ENCODE measurements at places on chromosomes 6 and 20. TPM values are rescaled to one million over a fixed set of nuclear protein-coding genes. Genes with fewer than 3 reads are reported as not detected.

The MCHR2 gene
- polyA plus RNA-seq = not detected

The ADGRG6 gene
- polyA plus RNA-seq = 2.0 TPM

The BIRC7 gene
- polyA plus RNA-seq = 0.81 TPM

The MRAP2 gene
- polyA plus RNA-seq = 4.7 TPM

The HCRTR2 gene
- 0.03 TPM for polyA plus RNA-seq

The TPD52L1 gene
- polyA plus RNA-seq = 254 TPM

GRCh38 chr6:134296762-134297161 is 21.1 kb downstream of the SGK1 start:
- DNase-seq = no peak

DNA sequence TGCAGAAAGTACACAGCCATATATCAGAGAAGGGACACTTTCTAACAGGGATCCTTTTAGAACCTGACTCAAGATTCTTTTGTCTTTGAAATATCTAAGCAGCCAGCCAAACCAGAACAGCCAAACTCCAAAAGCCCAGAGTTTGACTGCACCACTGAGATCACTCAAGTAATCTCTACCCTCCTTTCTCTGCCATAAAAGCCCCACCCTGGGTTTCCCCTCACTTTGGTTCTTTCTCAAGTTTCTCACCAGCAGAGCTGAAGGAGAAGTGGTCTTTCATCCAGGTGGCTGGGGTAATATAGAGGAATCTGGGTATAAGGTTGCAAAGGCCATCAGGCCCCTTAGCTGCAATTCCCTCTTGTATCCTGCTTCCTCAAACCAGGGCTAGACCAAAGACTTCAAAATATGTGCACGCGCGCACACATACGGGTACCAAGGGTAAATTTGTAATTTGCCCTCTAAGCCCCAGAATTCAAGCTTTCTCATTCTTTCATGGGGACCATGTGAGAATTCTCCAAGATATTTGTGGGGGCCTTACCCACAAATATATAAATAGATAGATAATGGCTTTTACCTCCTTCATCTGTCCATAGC is 42.9 kb downstream of the GPX5 start:
- no peak for DNase-seq

GRCh38 chr6:126380072-126380583 is 40.2 kb downstream of the CENPW start:
- DNase-seq = no peak

- DNase-seq = no peak
Measured at GRCh38 chr6:56250266-56250665, 2.9 kb upstream of the COL21A1 start.

DNA sequence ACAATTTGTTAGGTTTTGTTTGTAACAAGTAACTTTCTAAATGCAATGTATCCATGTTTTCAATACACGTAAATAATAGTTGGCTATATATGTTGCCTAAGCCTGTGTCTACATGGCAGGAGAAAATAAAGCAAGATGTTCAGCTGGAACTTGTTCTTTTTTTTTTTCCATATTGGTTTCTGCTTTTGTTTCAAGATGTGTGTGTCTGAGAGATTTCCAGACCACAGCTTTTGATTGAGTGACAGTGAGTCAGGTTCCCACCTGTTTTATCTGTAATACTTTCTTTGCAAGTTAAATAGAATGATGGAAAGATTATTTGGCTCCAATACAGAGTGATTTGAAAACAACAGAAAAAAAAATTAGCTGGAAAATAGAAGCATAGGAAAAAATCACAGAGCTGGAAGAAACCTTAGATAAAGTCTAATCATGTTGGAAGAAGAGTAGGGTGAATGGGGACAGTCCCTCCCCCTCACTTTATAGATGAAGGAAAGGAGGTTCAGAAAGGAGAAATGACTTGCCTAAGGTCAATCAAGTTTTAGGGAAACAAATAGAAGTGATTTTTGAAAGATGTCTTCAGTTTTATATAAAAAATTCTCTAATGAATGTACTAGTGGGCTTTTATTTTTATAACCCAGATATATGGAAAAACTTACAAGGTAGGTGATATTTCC is 150.9 kb upstream of the STMND1 start:
- no peak for DNase-seq

DNA sequence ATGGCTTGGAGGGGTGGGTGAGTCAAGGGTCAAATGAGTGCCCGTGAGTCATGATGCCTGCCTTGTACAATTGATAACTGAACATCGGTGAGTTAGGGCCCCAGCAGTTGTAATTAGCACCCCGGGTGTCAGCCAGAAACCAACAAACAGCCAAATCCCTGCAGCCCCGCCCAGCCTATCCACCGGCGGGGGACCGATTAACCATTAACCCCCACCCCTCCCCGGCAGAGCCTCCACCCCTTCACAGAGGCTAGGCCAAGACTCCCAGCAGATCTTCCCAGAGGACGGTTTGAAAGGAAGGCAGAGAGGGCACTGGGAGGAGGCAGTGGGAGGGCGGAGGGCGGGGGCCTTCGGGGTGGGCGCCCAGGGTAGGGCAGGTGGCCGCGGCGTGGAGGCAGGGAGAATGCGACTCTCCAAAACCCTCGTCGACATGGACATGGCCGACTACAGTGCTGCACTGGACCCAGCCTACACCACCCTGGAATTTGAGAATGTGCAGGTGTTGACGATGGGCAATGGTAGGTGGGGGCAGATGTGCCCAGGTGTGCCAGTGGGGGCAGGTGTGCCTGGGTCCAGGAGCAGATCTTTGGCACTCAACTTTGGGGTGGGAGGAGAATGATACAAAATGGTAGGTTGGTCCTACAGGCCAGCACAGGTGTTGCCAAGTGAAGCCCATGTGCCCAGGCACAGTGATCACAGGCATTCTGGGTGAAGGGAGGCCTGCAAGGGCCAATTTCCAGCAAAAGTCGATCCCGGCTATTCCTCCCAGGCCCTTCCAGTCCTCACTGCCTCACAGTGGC is 45.7 kb downstream of the HNF4A start:
- DNase-seq = no peak

- DNase-seq = no peak
Measured at GRCh38 chr20:34150306-34151000, 38.4 kb upstream of the EIF2S2 start.

- DNase-seq = no peak
Measured at GRCh38 chr6:36848658-36849441, 9.6 kb upstream of the CPNE5 start.

DNA sequence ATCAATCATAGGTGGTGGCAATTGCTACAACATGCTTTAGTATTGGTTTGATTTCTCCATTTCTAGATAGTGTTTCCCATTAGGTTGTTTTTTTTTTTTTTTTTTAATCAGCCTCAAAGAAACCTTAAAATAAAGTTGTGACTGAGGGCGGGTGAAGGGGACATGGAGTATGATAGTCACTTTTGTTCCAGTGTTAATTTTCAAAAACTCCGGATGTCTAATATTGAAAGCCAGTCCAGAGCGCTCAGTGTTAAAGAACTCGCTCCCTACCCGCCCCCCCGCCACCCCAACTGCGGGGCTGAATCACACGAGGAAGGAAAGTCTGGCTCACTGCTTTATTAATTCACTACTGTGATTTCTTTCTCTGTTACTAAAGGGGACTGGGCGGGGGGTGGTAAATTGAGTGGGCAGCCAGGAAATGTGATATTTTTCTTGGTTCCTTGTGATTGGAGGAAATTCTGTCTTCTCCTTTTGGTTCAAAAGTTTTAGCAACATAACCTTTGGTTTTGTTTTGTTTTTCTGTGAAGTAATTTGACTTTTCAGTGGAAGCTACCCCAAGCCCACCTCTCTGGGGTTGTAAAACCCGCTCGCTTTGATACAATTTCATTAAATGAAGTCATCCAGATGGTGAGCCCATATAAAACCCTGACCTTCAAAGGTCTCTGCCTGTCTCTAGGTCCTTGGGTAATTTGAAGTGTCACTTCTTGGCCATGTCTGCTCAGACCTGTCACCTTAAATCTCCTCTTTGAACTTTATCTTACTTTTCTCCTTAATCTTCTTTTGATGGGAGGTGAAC is 38.0 kb downstream of the TNFAIP3 start:
- no peak for DNase-seq

GRCh38 chr6:106126482-106126881 is 40.3 kb downstream of the PRDM1 start:
- no peak for DNase-seq

GRCh38 chr20:56780266-56780665 is 151.2 kb downstream of the TFAP2C start:
- DNase-seq = no peak

- no peak for DNase-seq
Measured at GRCh38 chr20:46735436-46735835, 26.0 kb downstream of the SLC2A10 start.

GRCh38 chr20:57678340-57678739 is 31.5 kb downstream of the PMEPA1 start:
- DNase-seq = no peak

DNA sequence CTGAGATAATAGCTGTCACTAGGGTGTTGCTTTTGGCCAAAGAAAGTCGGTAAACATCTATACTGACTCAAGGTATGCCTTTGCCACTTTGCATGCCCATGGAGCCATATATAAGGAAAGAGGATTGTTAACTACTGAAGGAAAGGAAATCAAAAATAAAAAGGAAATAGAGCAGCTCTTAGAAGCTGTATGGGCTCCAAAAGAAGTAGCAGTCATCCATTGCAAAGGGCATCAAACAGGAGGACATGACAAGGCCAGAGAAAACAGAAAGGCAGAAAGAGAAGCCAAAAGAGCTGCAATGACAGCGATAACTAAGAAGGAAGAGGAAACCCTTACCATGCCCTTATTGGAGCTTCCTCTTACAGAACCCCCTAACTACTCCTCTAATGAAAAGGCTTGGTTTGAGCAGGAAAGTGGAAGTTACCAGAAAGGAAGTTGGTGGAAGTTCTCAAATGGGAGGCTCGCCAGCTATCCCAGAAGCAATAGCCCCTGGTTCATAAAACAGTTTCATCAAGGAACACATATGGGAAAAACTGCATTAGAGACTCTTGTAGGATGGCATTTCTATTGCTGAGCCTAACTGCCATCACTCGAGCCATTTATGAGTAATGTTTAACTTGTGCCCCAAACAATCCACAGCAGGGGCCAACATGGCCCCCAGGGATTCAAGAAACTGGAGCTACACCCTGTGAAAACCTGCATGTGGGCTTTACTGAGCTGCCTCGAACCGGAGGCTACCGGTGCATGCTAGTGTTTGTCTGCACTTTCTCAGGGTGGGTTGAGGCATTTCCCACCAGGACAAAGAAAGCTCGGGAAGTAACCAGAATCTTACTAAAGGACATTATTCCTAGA is 7.0 kb downstream of the IL22RA2 start:
- peak; percentile 12 for DNase-seq

DNA sequence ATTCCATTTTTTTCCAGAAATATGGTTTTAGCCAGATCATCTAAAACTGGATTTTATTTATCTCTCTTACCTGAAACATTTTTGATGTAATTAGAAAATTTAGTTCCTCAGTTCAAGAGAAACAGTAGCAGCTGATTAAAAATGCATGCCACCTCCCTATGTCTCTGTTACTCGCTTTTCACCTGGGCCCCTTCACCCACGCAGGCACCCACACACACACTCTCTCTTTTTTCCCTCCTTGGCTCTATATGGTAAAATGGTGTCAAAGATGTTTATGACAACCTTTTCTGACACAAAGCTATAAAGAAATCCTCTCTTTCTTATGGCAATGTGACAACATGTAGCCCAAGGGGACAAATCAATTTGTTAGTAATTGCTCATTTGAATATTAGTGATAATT is 5.8 kb upstream of the SGK1 start:
- no peak for DNase-seq

GRCh38 chr6:167512696-167513375 is 187.9 kb downstream of the TTLL2 start:
- no peak for DNase-seq

GRCh38 chr6:166815629-166816028 is 140.7 kb downstream of the RNASET2 start:
- DNase-seq = no peak

DNA sequence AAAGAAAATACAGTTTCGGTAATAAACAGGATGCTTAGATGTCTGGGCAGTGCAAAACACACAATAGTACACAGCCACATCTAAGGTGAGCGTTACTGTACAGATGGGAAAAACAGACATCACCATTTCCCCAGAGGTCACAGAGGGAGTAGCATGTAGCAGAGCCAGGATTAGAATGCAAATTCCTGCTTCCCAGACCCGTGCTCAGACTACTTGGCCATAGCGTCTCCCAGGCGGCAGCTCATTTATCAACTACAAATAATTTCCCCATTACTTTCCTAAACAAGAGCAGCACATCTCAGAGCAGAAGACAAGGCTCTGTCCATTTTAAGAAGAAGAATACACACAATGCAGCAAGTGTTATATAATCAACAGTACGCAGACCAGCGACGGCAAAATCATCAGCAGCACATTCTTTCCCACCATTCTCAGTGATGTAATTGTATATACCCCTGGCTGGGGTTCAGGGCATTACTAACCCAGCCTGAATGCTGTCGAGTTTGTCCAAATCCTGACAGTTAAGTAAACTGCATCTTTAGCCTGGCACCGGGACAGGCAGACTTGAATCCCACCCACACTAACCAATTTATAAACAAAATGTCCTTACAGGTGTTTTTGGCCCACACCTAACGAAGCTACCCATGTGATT is 61.9 kb downstream of the CNKSR3 start:
- no peak for DNase-seq

- DNase-seq = no peak
Measured at GRCh38 chr20:37319151-37319671, 26.7 kb upstream of the SRC start.

DNA sequence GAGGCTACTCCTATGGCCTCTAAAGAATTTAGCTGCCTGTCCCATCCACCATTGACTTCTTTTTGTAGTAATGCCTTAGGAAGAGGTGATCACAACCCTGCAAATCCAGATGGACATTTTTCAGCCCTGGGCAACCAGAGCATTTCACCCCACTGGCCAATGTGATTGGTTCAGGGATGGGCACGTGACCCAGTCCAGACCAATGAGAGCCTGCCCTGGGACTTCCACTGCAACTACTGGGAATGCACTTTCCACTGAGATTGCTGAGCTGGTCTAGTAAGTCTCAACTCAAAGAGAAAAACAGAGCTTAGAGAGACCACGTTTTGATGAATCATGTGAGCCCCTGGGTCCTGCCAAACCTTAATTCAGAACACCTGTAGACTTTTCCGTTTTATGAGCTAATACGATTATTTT is 8.9 kb upstream of the UBE2V1 start:
- DNase-seq = peak; percentile 26
